Dermis blood vessel endothelial cell (primary cell): ENCODE measurements at places on chromosomes 6 and 20. TPM values are rescaled to one million over a fixed set of nuclear protein-coding genes. Genes with fewer than 3 reads are reported as not detected.

The C6orf58 gene
- total RNA-seq = not detected in 2 replicates

The RBM24 gene
- 2.9 and 3.4 TPM in 2 replicates for total RNA-seq

The LPA gene
- total RNA-seq = not detected in 2 replicates

The CCN2 gene
- 773 and 867 TPM in 2 replicates for total RNA-seq

The KCNK16 gene
- total RNA-seq = not detected in 2 replicates
